ENCODE measurements at places on chromosomes 6 and 20. TPM values are rescaled to one million over a fixed set of nuclear protein-coding genes. Genes with fewer than 3 reads are reported as not detected.

The ARHGAP40 gene
- not detected for total RNA-seq

- H3K27ac ChIP-seq = no peak overlapping the region
- H3K4me3 ChIP-seq = no peak overlapping the region
- H3K36me3 ChIP-seq = no peaks in the 10 kb centered on the region
- DNase-seq = no peak
- no peaks in the 10 kb centered on the region for H3K27me3 ChIP-seq
- peaks cover 33% of the 10 kb centered on the region for H3K4me1 ChIP-seq
Measured at GRCh38 chr6:17120019-17120418, 18.2 kb downstream of the STMND1 start.

The CAGE1 gene
- total RNA-seq = 0.19 TPM

- peaks cover 6% of the 10 kb centered on the region for H3K4me1 ChIP-seq
- H3K4me3 ChIP-seq = no peak overlapping the region
- DNase-seq = no peak
Measured at GRCh38 chr6:136524936-136525413, 25.2 kb downstream of the MAP7 start.

GRCh38 chr6:150720774-150721233 is 121.1 kb downstream of the PLEKHG1 start:
- peaks cover 26% of the 10 kb centered on the region for H3K27me3 ChIP-seq
- no peaks in the 10 kb centered on the region for H3K36me3 ChIP-seq
- H3K4me3 ChIP-seq = no peak overlapping the region

GRCh38 chr6:155694419-155694790 is 238.8 kb upstream of the NOX3 start:
- no peaks in the 10 kb centered on the region for H3K36me3 ChIP-seq
- no peaks in the 10 kb centered on the region for H3K4me1 ChIP-seq
- no peak for DNase-seq
- no peak overlapping the region for H3K27ac ChIP-seq
- H3K27me3 ChIP-seq = peaks cover 6% of the 10 kb centered on the region

The MDC1 gene
- 37.7 TPM for total RNA-seq

All from osteocyte (in vitro differentiated cells).